ENCODE measurements at places on chromosomes 16 and 17.

GRCh38 chr16:85621698-85622428, 8.7 kb downstream of the GSE1 start:
- no peak for DNase-seq

DNA sequence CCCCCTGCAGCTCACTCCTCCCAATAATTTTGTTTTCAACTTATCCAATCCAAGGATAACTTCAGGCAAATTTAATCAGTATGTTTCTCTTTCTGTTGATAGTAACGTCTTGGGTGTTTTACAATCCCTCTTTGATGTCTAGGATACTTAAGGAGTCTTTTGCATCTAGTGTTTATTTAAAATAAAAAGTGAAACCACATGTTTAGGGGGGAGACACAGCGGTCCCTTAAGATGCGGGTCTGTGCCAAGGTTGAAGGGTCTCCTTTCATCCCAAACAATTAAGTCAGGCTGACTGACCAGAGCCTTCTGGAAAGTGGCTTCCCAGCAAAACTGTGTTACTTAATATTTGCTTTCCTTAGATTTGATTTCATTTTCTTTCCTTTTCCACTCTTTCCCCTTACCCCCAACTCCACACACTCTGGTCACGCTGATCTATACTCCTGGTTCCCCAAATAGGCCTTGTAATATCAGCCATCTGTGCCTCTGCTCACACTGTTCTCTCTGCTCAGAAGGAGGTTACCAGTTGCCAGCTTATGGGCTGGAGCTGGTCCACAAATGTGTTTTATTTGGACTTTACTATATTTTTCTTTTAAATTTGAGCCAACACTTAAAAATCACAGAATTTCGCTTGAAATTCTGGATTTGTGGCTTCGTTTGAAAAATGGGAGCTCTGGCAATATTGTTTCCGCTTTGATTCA, 11.2 kb downstream of the ANKS4B start:
- DNase-seq, result no peak

DNA sequence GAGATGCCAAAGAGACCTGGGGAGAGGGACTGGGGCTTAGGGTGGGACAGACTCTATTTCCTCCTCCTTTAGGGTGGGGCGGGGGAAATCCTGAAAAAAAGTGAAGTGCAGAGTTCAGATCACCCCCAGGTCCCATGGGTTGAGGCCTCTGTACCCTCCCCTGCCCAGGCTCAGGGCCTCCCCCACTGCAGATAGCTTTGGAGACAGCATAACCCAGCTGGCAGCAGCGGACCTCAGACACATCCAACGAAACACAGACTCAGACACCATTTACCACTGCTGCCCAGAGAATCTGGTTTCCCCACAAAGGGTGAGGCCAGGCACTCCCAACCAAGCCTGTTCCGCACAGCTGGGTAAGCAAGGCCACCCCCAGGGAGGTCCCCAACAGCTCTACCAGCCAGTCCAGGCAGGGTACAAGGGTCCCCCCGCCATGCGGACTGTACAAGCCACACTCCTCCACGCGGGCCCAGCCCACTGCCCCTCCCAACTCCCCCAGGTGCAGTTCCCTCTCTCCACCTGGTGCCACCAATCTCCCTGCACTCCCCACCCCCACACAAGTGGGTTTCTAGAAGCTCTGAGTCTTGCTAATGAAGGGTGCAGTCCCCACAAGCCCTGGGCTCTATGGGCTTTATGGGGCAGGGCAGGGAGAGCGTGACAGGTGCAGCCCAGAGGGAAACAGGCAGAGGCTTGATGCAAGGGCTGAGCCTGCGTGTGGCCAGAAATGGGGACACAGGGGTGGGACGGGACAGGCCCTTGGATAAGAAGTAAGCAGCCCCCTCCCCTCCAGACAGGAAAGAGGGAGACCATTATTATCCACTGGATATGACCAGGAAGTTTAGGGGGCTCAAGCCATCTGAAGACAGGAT, 8.9 kb downstream of the RHBDF2 start:
- DNase-seq, result no peak

- DNase-seq, result no peak
Observed at GRCh38 chr17:32490101-32490482, 3.3 kb downstream of the CDK5R1 start.

GRCh38 chr17:6567528-6568183, 11.3 kb upstream of the PITPNM3 start:
- DNase-seq, result no peak

Measured in substantia nigra (tissue), 51 donors.